Fibroblast of lung (primary cell): ENCODE measurements at places on chromosomes 11 and 22. TPM values are rescaled to one million over a fixed set of nuclear protein-coding genes. Genes with fewer than 3 reads are reported as not detected.

GRCh38 chr11:28518825-28519224 is 410.6 kb downstream of the METTL15 start:
- no peak for DNase-seq

Gene ARFGAP2
- 68.1 and 80.4 TPM in 2 replicates for total RNA-seq

DNA sequence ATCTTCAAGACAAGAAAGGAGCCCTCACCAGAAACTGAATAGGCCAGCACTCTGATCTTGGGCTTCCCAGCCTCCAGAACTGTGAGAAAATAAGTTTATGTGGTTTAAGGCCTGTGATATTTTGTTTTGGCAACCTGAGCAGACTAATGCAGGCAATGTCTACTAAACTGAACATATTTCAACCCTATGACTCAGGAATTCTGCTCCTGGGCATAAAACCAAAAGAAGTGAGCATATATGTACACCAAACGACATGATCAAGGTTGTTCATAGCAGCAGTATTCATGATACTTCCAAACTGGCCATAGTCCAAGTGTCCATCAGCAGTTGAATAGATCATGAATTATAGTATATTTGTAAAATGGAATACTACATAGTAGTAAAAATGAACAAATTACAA is 29.0 kb downstream of the CSNK2A3 start:
- DNase-seq = no peak

GRCh38 chr22:45585946-45586540 is 83.4 kb downstream of the FBLN1 start:
- DNase-seq = no peak

Gene SLC22A25
- total RNA-seq = not detected in 2 replicates

GRCh38 chr22:20573833-20574615 is 66.6 kb downstream of the MED15 start:
- DNase-seq = no peak

DNA sequence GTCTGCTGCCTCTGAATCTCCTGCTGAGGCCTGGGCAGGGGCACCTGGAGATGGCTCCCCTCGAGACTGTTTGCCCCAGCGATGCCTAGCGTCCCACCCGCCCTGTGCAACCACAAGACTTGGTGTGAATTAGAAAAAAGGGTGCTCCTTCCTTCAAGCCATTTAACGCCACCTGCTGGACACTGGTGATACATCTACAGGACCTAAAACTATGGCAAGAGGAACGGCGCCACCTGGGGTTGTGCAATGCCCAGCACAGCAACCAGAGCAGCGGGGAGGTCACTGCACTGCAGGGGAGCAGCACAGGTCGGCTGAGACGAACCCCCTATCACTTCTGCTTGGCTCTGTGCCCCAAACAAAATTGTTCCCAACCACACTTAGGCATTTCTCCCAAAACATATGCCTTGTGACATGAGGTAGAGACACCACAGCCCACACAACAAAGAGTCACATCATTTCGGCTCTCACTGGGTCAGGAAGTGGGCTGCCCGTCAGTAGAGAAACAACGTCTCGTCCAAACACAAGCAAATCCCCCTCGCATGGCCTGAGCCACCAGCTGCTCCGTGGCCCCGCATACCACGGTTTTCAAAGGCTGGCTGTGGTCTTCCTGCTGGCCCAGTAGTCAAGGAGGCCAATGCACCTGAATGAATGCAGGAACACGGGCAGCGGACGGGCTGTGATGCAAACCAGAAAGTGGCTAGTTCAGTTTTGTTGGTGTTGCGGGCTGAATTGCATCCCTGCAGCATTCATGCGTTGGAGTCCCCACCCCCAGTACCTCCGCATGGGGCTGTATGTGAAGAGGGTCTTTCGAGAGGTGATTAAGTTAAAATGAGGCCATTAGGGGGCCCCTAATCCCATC is 171.9 kb downstream of the SHANK2 start:
- peak; percentile 37 for DNase-seq

GRCh38 chr22:20464096-20464614 is 26.5 kb upstream of the SCARF2 start:
- no peak for DNase-seq
